ENCODE measurements at places on chromosomes 4 and X. TPM values are rescaled to one million over a fixed set of nuclear protein-coding genes. Genes with fewer than 3 reads are reported as not detected.

The DMP1 gene
- 0.01 TPM for polyA plus RNA-seq

The CDS1 gene
- polyA plus RNA-seq: 33.8 TPM

The PAGE1 gene
- polyA plus RNA-seq: not detected

The CSAG1 gene
- polyA plus RNA-seq: not detected

The KDR gene
- 77.1 TPM for polyA plus RNA-seq

The FGFBP1 gene
- 0.12 TPM for polyA plus RNA-seq

The PROM1 gene
- polyA plus RNA-seq: 36.6 TPM

The ZFP42 gene
- 1.2 TPM for polyA plus RNA-seq

The SYNPO2 gene
- polyA plus RNA-seq: 13.7 TPM

The RPL34 gene
- polyA plus RNA-seq: 1,869 TPM

The UGT2A2 gene
- polyA plus RNA-seq: not detected

The OTC gene
- polyA plus RNA-seq: 0.09 TPM

The GPR50 gene
- 0.10 TPM for polyA plus RNA-seq

The DMRTC1B gene
- 4.5 TPM for polyA plus RNA-seq

The DCAF12L2 gene
- polyA plus RNA-seq: 2.1 TPM

The GAGE12J gene
- not detected for polyA plus RNA-seq

Data from right renal pelvis (tissue), 4 donors.